ENCODE measurements at places on chromosomes 1 and 21.

DNA sequence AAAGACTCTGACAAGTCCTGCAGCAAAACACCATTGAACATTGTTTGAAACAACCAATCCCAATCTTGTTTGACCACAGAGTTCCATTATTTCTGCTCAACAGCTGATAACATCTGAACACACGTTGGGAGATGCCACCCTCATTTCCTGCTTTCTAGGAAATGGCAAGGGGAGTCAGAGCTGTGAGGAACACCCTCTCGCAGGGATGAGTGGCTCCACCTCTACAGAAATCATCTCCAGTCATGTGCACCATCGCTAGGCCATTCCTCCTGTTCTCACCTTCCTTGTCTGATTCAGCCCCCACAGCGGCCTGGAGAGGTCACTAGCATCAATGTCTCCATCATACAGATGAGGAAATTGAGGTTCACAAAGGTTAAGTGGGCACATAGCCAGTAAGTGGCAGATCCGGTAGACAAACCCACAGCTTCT lies 22.4 kb upstream of the RUNX3 start:
- H3K4me3 ChIP-seq: no peak overlapping the region
- no peaks in the 10 kb centered on the region for H3K36me3 ChIP-seq
- H3K27me3 ChIP-seq: no peaks in the 10 kb centered on the region
- peak; percentile 38 for DNase-seq
- H3K27ac ChIP-seq: no peak overlapping the region
- peaks cover 16% of the 10 kb centered on the region for H3K4me1 ChIP-seq

GRCh38 chr21:21508859-21509258 lies 510.6 kb downstream of the NCAM2 start:
- H3K27ac ChIP-seq: no peak overlapping the region
- H3K36me3 ChIP-seq: no peaks in the 10 kb centered on the region
- H3K27me3 ChIP-seq: no peaks in the 10 kb centered on the region

DNA sequence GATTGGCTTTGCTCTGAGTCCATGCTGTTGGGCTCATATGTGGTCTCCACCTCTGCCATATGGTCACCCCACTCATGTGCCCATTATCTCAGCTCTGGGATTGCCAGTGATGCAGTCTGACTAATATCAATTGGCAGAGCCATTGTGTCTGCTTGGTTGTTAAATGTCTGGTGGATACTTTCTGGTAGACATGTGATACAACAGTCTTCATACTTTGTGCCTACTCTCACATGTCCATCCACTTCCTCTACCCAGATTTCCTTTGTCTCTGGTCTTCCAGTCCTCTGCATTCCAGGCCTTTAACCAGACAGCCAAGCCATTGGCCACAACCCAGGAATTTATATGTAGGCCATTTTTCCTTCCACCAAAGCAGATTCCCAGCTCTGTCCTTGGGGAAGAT lies 30.8 kb upstream of the DIPK1A start:
- DNase-seq: no peak
- H3K27ac ChIP-seq: no peak overlapping the region
- H3K27me3 ChIP-seq: no peaks in the 10 kb centered on the region
- H3K36me3 ChIP-seq: peaks cover 7% of the 10 kb centered on the region

DNA sequence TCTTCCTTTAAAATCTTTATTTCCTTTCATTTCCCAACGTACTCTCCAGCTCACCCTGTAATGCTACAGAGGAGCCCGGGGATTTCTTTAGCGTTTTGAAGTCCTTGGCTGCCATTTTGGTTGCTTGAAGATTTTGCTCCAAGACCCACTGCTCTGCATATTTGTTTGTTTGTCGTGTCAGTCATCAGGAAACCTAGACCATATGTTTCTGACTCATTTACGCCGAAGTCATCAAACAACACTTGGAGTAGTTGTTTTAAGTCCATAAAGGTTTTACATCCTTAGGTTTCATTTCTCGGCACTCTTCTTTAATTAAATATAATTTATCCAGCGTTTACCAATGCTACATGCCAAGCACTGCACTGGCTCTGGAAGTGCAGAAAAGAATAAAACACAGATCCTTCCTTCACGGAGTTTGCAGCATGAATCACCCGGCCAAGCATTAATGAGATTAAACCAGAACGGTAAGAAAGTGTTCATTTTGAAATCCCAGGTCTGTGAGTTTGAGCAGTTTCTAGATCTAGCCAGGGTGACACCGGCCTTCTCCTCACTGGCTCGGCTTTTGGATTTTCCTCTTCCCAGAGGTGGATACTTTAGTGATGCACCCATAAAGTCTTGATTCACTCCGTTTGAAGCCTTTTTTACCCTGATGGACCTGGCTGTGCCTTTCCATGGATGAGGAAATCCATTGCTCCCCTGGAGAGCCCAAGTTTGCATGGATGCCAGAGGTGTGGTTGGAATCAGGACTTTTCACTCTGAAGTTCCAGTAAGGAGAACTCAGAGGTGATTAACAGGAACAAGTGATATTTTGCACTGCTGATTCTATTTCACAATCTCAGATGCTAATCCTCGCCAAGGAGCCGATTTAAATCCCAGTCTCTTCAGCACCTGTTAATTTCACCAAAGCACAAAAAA lies 109.3 kb downstream of the KAZN start:
- no peaks in the 10 kb centered on the region for H3K36me3 ChIP-seq
- no peaks in the 10 kb centered on the region for H3K27me3 ChIP-seq
- no peak for DNase-seq
- H3K27ac ChIP-seq: no peak overlapping the region

GRCh38 chr1:1540090-1540817 lies at the start of gene TMEM240:
TSS of gene TMEM240 (minus strand) at chr1:1540624. CDS start at chr1:1540346, 278 bp downstream.
- peaks cover 33% of the 10 kb centered on the region for H3K36me3 ChIP-seq
- H3K4me3 ChIP-seq: no peak within 1 kb of the TSS

DNA sequence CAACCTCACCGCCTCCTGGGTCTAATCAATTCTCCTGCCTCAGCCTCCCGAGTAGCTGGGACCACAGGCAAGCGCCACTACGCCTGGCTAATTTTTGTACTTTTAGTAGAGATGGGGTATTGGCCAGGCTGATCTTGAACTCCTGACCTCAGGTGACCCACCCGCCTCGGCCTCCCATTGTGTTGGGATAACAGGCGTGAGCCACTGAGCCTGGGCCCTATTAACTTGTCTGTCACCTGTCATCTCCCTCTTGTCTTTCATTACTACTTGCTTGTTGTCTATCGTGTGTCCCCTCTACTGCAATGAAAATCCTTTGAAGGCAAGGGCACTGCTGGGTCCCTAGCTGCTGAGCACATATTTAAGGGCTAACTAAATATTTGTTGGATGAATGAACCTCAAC lies 3.4 kb downstream of the UQCRHL start:
- no peak for DNase-seq
- peaks cover 35% of the 10 kb centered on the region for H3K4me1 ChIP-seq
- no peak overlapping the region for H3K27ac ChIP-seq
- no peak overlapping the region for H3K4me3 ChIP-seq

DNA sequence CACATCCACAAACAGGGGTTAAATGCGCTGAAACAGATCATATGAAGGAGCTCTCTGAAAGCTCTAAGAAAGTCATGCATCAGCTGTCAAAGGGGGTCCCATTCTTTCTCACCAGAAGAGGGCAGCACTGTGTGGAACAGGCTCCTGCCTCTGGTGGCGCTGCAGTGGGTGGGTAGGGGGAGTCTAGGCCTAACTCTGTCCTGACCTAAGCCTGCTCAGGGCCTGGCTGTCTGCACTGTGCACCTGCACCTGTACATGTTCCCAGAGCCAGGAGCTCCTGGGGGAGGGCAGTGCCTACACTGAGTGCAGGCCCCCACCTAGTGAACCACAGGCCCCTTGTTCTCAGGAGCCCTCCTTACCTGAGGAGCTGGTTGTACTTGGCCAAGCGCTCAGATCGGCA lies 16.0 kb downstream of the ENO1 start:
- no peak for DNase-seq
- no peaks in the 10 kb centered on the region for H3K27me3 ChIP-seq
- H3K27ac ChIP-seq: no peak overlapping the region
- no peaks in the 10 kb centered on the region for H3K4me1 ChIP-seq

- no peak overlapping the region for H3K27ac ChIP-seq
- DNase-seq: no peak
- H3K27me3 ChIP-seq: no peaks in the 10 kb centered on the region
- peaks cover 37% of the 10 kb centered on the region for H3K36me3 ChIP-seq
- H3K4me3 ChIP-seq: no peak overlapping the region
These were observed 32.9 kb upstream of the RNF187 start for GRCh38 chr1:228454238-228454637.

DNA sequence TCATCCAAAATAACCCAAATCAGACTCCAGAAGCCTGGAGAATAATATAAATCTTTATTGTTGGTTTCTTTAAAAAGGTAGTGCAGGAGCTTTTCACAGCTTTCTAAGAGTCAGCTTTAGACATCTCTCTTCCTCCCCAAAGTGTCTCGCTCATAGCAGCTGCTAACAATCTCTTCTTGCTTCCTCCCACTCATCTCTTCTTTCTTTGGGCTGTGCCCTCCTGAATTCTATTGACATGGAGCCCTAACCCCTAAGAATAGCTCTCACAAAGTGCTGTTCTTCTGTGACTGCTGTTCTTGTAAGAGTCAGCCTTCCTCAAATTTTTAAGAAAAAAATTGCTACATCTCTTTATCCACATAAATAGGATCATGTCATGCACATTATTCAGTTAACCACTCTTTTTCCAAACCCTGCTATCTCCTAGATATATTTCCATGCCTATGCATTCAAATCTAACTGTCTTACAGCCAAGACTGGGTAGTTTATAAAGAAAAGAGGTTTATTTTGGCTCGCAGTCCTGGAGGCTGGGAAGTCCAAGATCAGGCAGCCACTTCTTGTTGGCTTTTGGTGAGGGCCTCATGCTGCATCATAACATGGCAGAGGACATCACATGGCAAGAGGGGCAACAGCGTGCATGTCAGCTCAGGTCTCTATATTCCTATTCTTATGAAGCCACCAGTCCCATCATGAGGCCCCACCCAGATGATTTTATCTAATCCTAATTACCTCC lies 301.0 kb upstream of the POU3F1 start:
- H3K27me3 ChIP-seq: peaks cover 22% of the 10 kb centered on the region
- H3K27ac ChIP-seq: no peak overlapping the region
- no peaks in the 10 kb centered on the region for H3K36me3 ChIP-seq
- no peak for DNase-seq

DNA sequence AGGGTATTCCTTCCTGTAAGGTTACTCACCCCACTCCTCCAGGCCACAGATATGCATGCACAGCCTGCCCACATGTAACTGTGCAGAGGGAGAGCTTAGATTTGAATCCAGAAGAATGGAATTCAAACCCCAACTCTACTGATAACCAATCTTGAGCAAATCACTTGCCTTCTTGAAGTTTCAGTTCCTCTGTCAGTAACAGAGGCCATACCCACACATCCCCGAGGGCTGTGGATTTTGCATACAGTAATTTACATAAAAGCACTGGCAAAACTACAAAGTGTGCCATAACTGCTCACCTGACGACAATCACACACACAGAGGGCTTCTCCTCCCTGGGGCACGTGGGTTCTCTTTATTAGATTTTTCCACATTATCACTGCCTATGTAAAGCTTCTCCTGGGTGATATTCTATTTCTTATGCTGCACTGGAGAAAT lies 18.6 kb downstream of the CD247 start:
- peaks cover 68% of the 10 kb centered on the region for H3K27me3 ChIP-seq
- H3K4me1 ChIP-seq: no peaks in the 10 kb centered on the region
- H3K27ac ChIP-seq: no peak overlapping the region
- H3K4me3 ChIP-seq: no peak overlapping the region
- no peaks in the 10 kb centered on the region for H3K36me3 ChIP-seq

DNA sequence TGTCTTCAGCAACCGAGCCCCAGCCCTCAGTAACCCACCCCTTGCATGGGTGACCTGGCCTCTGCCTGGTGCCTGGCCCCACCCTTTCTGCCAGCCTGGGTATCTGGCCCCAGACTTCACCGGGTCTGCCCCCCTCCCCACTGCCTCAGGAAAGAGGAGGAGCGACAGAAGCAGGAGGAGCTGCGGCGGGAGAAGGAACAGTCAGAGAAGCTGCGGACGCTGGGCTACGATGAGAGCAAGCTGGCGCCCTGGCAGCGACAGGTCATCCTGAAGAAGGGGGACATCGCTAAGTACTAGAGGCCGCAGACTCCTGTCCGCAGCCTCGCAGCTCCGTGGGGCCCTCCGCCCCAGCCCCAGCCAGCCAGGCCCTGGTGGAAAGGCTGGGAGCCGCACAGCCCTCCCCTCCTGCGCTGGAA lies 6.1 kb downstream of the TNFRSF25 start:
- no peak for DNase-seq

DNA sequence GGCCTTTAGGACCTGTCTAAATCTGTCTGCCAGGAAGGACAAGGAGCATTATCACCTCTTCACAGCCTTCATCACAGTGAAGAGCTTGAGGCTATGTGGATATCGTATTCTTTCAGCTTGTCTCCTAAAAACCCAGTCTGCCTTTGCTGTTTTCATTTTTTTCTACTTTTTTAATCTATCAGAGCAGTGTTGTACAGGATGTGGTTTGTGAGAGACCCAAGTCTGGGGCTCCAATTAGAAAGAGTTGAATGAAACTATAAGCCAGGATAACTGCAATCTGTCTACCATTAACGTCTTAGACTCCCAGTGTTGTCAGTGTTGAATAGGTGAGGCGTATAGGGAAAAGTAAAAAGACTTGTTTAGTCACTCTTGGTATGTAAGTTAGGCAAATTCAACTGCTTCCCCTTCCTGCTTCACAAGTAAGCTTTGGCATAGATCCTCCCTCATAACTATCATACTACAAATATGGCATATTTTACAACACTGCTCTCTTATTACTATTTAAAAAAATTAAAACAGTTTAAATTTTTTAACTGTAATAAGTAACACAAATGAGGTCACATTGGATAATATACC lies 1225.8 kb upstream of the PRMT6 start:
- DNase-seq: no peak
- H3K4me3 ChIP-seq: no peak overlapping the region
- H3K27me3 ChIP-seq: no peaks in the 10 kb centered on the region
- no peaks in the 10 kb centered on the region for H3K4me1 ChIP-seq

- H3K4me3 ChIP-seq: no peak overlapping the region
- no peaks in the 10 kb centered on the region for H3K36me3 ChIP-seq
- no peak for DNase-seq
- H3K27me3 ChIP-seq: no peaks in the 10 kb centered on the region
These were observed 46.4 kb upstream of the RASAL2 start for GRCh38 chr1:178047403-178048093.

DNA sequence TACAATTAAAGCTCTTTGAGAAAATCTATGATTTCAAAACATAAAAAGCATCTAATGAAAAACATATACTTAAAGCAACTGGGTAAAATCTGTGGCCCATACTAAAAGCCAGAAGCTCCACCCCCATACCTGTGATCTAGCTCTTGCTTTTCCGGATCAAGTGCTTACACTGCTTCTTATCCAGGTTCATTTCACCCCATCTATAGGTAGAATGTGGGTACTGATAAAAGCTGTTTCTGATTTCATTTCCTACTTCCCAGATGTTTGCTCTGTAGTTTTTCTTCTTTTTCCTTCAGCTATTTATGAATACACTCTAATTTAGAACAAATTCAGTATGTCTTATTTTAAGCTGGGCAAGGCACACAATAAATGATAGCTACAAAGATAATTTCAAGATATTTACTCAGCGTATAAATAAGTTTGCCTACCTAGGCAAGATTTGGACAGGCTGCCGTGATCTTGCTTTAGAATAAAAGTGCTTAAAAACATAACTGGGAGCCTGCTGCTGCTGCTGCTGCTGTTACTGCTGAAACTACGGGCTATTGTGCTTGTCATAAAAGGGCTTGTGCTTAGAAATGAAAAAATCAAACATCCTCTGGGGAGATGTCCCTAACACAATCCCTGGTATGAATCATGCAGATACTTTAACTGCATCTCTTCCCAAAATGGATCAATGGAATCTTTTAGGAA lies 2.1 kb downstream of the SIPA1L2 start:
- peak overlapping the region; percentile 76 for H3K27ac ChIP-seq
- H3K4me1 ChIP-seq: peaks cover 41% of the 10 kb centered on the region
- no peaks in the 10 kb centered on the region for H3K27me3 ChIP-seq
- H3K4me3 ChIP-seq: peak overlapping the region; percentile 97
- peak; percentile 92 for DNase-seq
- H3K36me3 ChIP-seq: peaks cover 6% of the 10 kb centered on the region
